Peyer's patch (tissue), 4 donors: ENCODE measurements at places on chromosomes 13 and 19. TPM values are rescaled to one million over a fixed set of nuclear protein-coding genes. Genes with fewer than 3 reads are reported as not detected.

DNA sequence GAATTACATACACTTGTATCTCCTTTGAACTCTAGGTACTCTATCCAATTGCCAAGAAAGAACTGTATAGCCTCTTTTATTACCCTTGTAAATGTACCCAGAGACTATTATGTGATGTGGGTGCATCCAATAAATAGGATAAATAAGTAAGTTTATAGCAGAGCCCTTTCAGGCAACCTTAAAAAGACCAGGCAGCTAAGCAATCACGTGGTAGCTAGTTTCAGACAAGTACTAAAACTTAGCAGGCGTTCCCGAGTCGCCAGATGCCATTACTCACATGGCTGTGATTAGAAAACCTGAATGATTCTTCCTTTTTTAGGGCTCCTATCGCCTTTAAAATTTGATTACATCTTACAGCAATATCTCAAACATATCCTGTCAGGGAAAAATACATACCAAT lies 1303.0 kb downstream of the EFNB2 start:
- H3K27ac ChIP-seq, result no peak overlapping the region
- no peak for DNase-seq
- no peaks in the 10 kb centered on the region for H3K36me3 ChIP-seq
- no peak overlapping the region for H3K4me3 ChIP-seq
- H3K4me1 ChIP-seq, result no peaks in the 10 kb centered on the region
- no peaks in the 10 kb centered on the region for H3K27me3 ChIP-seq

- H3K4me3 ChIP-seq, result no peak overlapping the region
- no peaks in the 10 kb centered on the region for H3K4me1 ChIP-seq
- DNase-seq, result no peak
- H3K27me3 ChIP-seq, result no peaks in the 10 kb centered on the region
- peak overlapping the region; percentile 3 for H3K27ac ChIP-seq
These were observed 64.8 kb downstream of the DHRS12 start for GRCh38 chr13:51739027-51739764.

DNA sequence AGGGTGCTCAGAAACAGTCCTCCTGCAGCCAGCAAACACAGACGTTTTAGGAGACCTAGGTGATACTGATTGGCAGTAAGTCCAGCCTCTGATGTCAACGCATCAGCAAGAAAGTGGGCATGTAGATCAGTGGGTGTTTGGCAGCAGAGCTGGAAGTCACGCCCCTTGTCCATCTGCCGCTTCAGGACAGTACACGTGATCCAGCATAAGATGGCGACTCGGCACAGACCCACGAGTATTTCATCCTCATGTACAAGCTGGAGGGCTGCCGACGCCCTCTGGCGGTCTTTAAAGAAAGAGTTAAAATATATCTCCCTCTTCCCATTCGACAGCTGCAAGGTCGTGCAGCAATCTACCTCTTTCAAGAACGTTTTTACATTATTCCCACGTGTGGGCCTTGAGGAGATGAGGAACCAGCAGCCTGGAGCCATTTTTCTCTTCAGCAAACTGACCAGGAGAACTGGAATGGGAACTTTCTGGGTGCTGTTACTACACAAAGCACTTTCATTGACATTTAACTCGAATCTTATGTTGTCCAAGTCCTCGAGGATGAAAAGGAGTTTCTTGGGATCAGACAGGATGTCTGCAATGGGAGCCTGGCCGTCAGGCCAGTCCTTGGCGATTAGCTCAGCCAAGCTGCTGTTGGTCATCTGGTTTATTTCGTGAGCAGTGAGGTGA lies 22.3 kb downstream of the NLRP11 start:
- H3K4me3 ChIP-seq, result no peak overlapping the region
- DNase-seq, result peak; percentile 63
- H3K36me3 ChIP-seq, result no peaks in the 10 kb centered on the region
- H3K27ac ChIP-seq, result no peak overlapping the region
- no peaks in the 10 kb centered on the region for H3K4me1 ChIP-seq
- H3K27me3 ChIP-seq, result no peaks in the 10 kb centered on the region

The CXCL17 gene
- not detected for total RNA-seq

GRCh38 chr13:48400090-48400694 lies 12.7 kb downstream of the LPAR6 start:
- H3K36me3 ChIP-seq, result no peaks in the 10 kb centered on the region
- no peak for DNase-seq
- no peaks in the 10 kb centered on the region for H3K27me3 ChIP-seq
- H3K4me3 ChIP-seq, result no peak overlapping the region
- H3K4me1 ChIP-seq, result no peaks in the 10 kb centered on the region

- no peaks in the 10 kb centered on the region for H3K36me3 ChIP-seq
- H3K4me3 ChIP-seq, result no peak overlapping the region
- no peaks in the 10 kb centered on the region for H3K27me3 ChIP-seq
- no peak overlapping the region for H3K27ac ChIP-seq
- H3K4me1 ChIP-seq, result no peaks in the 10 kb centered on the region
These were observed 164.9 kb downstream of the UFM1 start for GRCh38 chr13:38514575-38514974.

DNA sequence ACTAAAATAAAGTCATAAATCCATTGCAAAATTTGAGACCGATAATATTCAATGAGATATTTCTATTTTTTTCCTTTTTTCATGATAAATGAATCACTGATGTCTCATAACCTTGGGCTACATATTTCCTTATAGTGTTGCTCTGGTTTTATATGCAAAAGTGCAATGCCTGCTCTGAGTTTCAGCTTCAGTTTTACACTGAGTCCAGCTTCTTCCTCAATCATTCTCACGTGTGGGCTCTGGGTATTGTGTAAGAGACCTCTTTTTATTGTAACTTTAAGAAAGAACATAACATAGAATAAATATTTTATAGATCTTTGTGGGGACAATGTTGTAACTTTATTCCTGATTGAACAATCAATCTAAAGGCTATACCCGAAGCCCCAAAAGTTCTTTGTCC lies 280.2 kb upstream of the EDNRB start:
- H3K36me3 ChIP-seq, result no peaks in the 10 kb centered on the region
- H3K27me3 ChIP-seq, result no peaks in the 10 kb centered on the region
- H3K4me3 ChIP-seq, result no peak overlapping the region
- no peaks in the 10 kb centered on the region for H3K4me1 ChIP-seq
- H3K27ac ChIP-seq, result no peak overlapping the region

- H3K4me1 ChIP-seq, result peaks cover 4% of the 10 kb centered on the region
- H3K27me3 ChIP-seq, result no peaks in the 10 kb centered on the region
- no peak for DNase-seq
- no peak overlapping the region for H3K4me3 ChIP-seq
- H3K36me3 ChIP-seq, result no peaks in the 10 kb centered on the region
- no peak overlapping the region for H3K27ac ChIP-seq
These were observed 395.2 kb upstream of the ARGLU1 start for GRCh38 chr13:106963151-106963550.
